Tongue (tissue), 3 donors: ENCODE measurements at places on chromosomes 2 and 18.

DNA sequence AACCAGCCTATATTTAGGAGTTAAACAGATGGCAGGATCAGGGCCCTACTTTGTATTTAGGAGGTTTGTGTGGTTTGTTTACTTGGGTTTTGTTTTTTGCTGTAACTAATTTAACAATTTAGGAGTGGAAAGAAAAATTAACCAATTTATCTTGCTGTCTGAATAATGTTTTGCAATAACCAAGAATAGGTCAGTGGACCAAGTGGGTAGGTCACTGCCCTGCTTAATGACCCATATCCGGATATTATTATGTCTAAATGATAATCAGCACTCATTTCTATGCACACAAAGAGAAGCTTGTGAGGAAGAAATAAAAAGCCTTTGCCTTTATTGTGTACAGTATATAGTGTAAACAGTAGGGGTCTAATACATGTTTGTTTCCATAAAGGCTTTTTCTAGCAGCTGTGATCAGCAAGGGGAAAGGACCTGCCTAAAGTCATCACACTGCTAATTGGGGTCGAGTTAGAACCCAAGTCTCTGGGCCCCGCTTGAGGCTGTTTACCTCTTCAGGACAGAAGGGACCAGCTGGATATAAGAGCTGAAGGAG lies 76.6 kb downstream of the TGOLN2 start:
- DNase-seq = no peak

DNA sequence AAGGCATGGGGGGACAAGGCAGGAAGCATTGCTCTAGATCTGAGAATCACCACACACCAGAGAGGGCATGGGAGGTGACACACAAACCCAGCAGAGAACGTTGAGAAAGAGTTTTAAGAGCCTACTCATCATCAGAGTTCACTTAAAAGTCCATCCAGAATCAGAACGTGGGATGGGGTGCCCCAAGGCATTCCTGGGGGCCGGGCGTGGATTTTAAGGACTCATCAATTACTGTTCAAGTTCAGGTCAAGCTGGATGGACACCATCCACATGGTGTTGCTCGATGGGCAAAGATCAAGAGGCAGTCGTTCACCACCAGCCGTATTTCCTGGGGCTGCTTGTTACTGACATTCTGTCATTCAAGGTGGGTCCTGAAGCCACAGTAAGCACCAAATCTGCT lies 34.9 kb downstream of the BCL11A start:
- DNase-seq = no peak

DNA sequence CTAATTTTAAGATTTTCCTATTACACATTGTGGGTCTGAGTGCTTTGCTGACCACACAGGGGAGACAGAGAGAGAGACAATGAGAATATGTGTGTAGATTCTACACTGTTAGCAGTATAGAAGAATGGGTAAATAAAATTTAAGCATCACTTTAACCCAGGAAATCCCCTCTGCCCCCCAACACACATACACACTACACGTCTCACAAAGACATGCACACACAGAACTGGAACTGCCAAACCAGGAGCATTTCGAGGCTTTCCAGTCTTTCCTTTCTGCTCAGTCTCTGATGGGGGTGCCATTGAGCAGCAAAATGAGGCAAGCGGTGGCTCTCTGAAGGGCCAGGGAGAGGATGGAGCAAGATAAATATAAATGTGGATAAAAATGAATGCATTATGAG lies 2.5 kb downstream of the MERTK start:
- DNase-seq = peak; percentile 48

GRCh38 chr2:28604284-28604843 lies 108.5 kb downstream of the PLB1 start:
- no peak for DNase-seq

DNA sequence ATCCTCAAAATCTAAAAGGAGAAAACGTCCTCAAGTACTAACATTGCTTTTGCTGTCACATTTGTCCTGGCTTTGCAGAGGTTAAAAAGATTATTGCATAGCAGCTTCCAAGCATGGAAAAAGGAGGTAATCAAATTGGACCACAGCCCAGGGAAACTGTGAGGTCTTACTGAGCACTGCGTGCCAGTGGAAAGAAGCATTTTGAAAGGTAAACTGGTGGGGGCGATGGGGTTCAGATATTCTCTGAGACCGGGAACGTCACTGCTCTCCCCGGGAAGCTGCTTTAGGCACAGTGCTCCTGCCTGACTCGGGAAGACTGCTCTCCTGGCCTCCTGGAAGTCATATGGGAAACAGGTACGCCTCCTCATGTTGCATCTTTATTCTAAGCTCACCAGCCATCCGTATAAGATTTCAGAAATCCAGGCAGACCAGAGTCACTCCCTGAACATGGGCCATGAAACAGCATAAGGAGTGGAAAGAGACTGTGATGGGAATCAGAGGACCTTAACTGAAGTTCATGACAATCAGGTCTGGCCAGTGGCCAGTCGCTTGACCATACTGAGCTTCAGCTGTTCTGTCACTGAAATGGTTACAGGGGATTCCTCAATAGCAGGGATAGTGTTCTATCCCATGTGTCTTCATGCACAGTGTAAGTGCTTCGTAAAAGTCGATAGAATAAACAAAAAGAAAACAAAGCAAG lies 284.1 kb downstream of the TRIB2 start:
- peak; percentile 82 for DNase-seq
